Stimulated activated CD8-positive, alpha-beta memory T cell treated with anti-CD3 and anti-CD28 coated beads, Interleukin-4, amount 100 ng/mL, for 1 hour (primary cell): ENCODE measurements at places on chromosomes 5 and 9.

GRCh38 chr5:68343421-68343826, 127.9 kb downstream of the PIK3R1 start:
- DNase-seq = no peak

GRCh38 chr9:122015170-122015821, 77.8 kb downstream of the TTLL11 start:
- no peak for DNase-seq

DNA sequence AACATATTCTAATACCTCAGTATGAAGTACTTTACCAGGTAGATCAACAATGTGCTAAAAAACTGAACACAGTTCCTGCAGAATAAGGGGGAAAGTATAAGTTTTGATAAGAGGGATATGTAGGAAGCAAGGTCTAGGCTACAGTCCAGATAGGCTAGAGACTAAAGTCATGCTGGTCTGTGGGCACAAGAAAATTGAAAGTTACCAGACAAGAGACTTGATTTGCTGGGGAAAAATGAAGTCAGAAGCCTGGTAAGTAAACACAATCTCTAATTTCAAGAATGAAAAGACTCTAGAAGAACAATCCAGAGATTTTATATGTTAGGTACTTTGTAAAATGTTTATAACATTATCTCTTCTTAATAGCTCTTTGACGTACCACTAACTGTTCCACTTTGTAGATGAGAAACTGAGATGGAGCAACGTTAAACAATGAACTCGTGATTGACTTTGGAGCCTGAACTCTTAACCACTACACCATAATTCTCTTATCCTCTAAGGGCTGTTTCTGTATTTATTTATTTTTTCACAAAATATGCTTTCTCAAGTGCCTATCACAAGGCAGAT, 19.5 kb downstream of the ADAMTS6 start:
- no peak for DNase-seq

GRCh38 chr5:170863646-170864045, 1.8 kb downstream of the RANBP17 start:
- DNase-seq = no peak

DNA sequence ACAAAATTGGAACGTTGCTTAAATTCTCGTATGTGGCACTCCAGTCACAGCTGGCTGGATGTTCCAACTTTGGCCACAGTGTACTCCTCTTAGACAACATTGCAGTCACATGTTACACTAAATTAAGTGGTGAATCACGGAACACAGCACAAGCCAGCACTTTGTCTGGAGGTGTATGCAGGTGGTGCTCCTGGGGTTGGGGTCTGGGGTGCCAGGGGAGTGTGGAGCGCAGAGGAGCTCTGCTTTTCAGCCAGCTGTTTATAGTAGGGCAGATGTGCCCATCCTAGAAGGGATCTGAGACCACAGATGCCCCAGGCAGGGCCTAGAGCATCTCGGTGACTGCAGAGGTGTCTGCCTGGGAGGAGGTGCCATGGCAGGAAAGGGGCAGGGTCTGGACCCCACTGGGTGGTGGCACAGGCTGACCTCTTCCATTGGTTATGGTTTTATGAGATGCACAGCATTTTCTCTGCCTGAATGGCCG, 82.6 kb downstream of the WNK2 start:
- no peak for DNase-seq
